NCI-H1092 treated with DMSO at 0.1 percent for 48 hours (cell line): ENCODE measurements at places on chromosomes 5 and 9.

GRCh38 chr9:128091144-128091543 lies 23.1 kb downstream of the SLC25A25 start:
- peak; percentile 41 for DNase-seq

GRCh38 chr5:117955831-117956230 lies 1032.5 kb downstream of the DTWD2 start:
- DNase-seq, result no peak

DNA sequence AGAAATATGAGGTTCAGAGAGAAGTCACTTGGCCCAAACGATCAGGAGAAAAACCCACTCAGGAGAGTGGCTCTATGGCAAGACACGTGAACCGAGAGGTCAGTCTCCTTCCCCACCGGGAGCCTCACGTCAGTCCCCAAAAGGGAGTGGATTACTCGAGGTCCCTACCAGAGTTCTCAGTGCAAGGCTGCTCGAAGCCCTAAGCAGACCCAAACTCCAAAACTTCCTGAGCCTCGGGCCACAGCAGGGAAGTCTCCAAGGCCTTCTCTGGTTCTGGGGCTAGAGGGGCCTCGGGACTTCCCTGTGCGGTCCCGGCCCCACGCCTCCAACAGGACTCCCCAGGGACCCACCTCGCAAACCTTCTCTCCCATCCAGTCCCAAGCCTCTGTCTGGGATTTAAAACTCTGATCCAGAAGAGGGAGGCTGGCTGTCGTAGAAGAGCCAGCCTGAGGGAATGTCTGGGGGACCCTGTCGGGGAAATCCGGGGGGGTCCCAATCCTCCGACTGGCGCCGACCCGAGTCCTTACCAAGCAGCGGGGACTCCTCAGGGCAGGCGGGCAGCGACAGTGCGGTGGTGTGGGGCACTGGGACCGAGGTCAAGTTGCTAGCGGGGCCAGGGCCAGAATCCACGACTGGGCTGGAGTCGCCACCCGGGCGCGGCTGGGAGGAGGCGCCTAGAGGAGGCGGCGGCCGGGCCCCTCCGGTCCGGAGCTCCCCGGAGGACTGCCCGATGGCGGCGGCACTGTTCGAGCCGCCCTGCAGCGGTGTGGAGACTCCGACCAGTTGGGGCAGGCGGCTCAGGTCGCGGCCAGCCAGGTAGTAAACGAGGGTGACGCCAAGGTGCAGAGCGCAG lies 679 bp downstream of the B4GALT1 start:
- no peak for DNase-seq

DNA sequence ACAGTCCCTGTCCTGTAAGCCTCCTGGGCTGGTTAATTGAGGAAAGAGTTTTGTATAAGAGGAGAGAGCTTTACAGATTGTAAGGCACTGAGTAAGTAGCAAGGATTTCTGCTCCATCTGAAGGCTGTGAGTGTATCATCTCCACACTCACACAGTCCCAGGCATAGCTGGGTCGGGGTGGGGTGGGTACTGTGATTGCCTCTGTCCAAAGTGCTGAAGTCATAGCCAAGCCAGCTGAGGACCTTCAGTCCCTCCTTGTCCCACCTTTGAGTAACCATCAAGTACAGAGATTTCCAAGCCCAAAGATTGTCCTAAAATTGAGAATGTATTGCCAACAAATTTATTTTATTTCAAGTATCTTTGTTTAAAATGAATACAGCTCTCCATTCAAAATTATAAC lies 5.5 kb upstream of the DNAJB5 start:
- DNase-seq, result no peak

DNA sequence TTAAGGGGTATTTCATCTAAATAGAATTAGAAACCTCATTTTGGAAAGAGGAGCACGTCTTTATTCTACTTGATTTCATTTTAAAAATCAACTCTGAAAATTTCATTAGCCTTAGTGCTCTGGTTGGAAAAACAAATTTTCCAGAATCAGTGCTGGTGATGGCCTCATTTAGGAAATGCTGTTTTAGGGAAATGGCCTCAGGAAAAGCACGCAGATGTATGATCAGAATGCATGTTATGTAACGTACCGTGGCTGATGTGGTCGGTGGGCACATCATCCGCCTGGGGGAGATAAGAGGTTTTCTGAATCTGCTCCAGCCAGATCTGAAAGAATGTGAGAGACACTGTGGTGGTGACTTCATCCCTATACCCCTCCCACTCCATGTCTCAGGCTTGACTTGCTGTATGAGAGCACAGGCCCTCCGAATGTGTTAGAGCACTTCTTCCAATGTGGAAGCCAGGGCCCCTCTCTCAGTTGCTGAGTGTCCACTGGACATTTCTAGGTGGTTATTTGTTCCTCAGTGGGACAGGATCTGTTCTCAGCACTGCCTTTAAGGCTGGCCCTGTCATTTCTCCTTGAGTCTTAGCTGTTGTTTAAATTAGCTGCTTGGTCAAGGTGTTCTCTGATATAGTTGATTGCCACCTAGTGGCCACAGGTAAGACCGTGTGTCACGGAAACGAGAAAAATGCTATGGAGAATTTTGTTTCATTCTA lies 96.5 kb downstream of the ARHGAP26 start:
- DNase-seq, result peak; percentile 30

- no peak for DNase-seq
These were observed 34.3 kb downstream of the KIF4B start for GRCh38 chr5:155047818-155048217.

DNA sequence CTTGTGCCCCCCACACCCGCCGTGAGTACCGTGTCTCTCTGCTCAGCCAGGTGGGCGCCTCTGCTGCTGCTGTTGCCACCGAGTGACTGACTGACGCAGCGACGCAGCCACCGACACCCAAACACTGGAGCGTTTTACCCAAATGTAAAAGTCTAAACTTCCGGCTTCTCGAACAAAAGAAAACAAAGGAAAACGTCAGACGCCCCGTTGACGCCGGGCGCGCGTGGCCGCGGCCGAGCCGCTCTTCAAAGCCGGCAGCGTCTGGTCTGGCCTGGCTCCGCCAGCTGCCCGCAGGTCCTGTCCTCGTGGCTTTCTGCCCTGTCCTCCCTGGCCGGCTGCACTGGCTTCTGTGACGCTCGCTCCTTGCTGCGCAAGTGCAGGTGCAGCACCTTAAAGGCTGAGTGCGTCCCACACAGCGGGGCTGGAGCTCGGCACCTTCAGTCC lies 41.4 kb upstream of the CLPTM1L start:
- peak; percentile 34 for DNase-seq

GRCh38 chr9:121447321-121447834 lies 52.3 kb downstream of the GGTA1 start:
- no peak for DNase-seq

DNA sequence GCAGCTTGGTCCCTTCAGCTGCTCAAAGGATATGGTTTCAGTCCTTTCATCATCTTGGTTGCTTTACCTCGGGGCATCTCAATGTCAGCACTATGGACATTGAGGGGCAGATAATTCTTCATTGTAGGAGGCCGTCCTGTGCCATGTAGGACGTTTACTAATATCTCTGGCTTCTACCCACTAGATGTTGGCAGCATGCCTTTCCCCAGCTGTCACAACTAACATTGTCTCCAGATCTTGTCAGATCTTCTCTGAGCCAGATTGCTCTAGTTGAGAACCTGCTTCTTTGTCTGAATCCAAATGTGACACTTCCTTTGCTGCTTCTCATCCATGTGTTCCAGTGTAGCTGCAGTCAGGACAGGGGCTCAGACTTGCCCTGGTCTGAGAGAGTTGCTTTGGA lies 10.3 kb downstream of the PTPA start:
- DNase-seq, result no peak

DNA sequence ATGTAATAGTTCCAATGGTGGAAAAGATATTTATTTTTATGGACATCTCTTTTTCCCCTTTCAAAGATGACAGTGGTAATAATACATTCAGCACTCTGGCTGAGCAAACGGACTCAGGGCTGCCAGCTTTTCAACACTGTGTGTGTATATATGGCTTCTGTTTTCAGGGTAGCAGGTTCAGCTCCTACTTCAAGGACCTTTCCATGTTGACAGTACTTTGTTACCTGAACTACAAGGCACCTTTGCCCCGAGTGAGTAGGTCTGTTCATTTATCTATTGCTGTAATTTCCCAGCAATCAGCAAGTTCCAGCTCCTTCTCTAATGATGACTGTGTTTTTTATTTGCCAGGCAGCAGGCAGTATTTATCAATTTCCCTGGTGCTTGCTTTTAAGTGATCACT lies 387.4 kb upstream of the KIF2A start:
- no peak for DNase-seq

DNA sequence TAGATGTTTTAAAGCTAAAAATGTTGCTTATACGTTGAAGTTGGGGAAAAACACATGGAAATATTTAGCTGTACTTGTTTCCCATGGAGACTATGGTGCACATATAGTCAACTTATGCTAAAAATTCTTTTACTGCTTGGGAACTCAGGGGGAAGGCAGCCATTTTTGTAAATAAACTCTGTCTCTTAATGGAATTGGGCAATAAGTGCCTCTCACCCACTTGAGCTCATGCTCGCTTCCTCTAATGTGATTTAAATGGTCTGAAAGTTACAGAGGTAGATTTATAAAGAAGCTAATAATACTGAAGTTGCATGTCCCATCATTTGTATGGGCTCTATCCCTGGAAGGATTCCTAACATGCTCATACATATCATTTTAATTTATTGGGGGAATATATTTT lies 523.8 kb downstream of the RASEF start:
- DNase-seq, result peak; percentile 11

- peak; percentile 78 for DNase-seq
These were observed 780.7 kb downstream of the NR2F1-AS1 start for GRCh38 chr5:92800365-92800764.

DNA sequence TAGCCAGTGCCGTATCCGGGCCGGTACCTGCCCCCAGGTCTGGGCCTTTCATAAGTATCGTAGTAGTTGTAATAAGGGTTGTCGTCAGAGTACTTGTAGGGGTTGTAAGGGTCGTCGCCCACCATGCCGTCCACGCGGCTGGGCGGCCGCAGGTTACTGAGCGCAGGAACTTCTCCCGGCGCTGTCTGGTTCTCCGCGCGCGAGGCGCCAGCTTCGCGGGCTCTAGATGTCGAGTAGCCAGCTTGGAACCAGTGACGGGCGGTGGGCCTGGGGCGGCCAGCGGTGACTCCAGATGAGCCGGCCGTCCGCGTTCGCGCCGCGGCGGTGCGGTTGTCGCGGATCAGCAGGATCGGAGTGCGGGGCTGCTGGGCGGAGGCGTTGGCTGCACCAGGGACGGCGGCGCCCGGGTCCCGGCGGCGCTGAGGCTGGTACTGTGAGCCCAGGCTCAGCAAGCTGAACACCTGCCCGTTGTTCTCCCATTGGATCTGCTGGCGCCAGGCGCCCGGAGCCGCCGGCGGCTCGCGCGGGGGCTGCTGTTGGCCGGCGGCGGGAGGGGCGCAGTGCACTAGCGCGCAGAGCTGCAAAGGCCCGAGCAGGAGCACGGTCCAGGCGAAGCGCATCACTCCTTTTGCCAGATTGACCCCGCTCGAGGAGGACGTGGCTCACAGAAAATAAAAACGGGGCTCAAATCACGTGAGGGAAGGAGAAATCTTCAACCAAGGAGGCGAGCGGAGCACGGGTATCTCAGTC lies 518 bp downstream of the LOX start:
- DNase-seq, result peak; percentile 26

GRCh38 chr9:125755340-125755739 lies 8.2 kb downstream of the PBX3 start:
- DNase-seq, result no peak

- DNase-seq, result no peak
These were observed 33.1 kb downstream of the SVEP1 start for GRCh38 chr9:110546411-110546871.

- no peak for DNase-seq
These were observed 482.4 kb upstream of the SGCD start for GRCh38 chr5:155844542-155844941.

- DNase-seq, result peak; percentile 40
These were observed 24.7 kb upstream of the TJP2 start for GRCh38 chr9:69149321-69149807.

DNA sequence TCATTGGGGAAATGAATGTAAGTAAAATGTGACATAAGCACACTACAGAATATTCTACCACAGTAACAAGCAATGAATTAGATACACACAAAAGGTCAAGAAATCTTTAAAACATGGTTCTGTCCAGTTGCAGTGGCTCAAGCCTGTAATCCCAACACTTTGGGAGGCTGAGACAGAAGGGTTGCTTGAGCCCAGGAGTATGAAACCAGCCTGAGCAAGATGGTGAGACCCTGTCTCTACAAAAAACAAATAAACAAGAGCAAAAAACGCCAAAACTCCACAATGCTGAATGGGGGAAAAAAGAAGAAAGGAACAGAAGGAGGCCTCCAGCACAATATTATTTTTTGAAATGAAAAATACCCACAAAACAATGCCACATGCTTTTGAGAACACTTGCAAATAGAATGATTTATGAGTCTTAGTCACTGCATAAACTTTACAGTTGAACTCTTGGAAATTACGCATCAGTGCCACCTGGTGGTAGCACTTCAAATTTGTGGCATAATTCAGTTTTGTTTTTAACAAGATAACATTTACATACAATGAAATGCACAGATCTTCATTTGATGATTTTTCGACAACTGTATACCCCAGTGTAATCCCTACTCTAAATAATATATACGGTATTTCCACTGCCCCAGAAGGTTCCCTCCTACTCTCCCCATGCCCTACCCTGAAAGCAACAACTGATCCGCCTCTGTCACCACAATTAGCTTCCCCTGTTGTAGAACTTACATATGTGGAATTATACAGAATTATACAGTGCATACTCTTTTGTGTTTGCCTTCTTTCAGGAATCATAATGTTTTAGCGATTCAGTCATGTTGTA lies 14.4 kb upstream of the SPINK4 start:
- peak; percentile 57 for DNase-seq

GRCh38 chr9:134627417-134628353 lies 13.9 kb upstream of the COL5A1 start:
- DNase-seq, result no peak

DNA sequence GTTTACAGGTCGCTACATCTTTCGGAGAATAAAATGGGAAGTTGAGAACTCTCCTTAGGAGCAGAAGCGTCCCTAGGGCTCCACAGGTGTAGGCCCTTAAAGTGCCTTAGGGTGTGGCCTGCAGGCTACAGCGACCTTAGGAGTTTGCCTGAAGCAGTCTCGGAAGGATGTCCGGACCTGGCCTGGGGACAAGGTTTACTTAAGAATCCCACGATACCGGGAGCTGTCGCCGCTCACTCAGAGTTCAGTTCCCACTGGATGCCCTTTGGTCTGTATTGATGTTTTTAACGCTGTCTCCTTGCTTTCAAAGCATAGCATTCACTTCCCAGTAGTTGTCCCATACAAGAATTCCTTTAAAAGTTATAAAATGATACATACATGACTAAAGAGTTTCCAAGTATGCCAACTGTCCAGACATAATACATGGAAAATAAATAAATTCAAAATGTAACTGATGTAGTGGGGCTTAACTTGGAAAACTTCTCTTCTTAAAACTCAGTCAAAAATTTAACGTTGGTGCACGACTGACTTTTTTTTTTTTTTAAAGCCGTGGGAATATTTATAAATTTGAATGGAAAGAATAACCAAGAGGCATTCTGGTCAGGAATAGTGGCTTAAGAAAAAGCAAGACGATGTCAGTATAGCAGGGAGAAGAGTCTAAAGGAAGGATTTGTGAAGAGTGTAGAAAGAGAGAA lies 848 bp downstream of the RAD50 start:
- peak; percentile 36 for DNase-seq

- DNase-seq, result no peak
These were observed 11.9 kb downstream of the TUT7 start for GRCh38 chr9:86342269-86342668.
